NCI-H1417 (cell line): ENCODE measurements at places on chromosomes 5 and 9.

DNA sequence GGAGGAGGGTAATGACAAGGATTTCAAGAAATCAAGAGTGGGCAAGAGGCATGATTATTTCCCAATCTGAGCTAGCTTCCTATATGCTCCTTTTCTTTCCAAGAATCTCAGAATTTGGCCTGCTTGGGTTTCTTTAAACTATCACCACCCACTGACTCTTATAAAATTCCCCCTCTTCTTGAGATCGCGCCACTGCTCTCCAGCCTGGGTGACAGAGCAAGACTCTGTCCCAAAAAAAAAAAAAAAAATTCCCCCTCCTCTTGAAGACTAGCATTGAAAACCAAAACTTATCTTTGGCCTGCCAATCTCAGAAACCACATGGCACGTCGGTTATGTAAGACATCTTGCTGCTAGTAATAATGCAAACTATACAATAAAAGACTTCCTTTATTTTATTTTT is 3.4 kb upstream of the DMXL1 start:
- DNase-seq, result no peak

- no peak for DNase-seq
Observed at GRCh38 chr5:163563880-163564279, 58.5 kb downstream of the MAT2B start.

DNA sequence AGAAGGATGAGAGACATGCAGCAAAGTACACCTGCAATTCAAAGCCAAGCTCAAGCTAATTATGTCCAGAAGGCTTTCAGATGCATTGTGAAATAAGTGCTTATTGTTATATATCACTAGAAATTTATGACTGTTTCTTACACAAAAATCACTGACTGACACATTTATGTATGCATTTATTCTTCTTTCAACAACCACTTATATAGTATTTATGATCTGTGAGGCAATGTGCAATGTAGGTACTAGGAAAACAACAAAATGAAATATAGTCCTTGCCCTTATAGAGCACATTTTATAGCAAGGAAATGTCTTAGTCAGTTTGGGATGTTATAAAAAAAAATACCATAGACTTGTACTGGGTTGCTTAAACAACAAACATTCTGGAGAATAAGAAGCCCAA is 167.6 kb downstream of the YIPF5 start:
- no peak for DNase-seq

- DNase-seq, result no peak
Observed at GRCh38 chr5:38228914-38229313, 29.4 kb upstream of the EGFLAM start.

DNA sequence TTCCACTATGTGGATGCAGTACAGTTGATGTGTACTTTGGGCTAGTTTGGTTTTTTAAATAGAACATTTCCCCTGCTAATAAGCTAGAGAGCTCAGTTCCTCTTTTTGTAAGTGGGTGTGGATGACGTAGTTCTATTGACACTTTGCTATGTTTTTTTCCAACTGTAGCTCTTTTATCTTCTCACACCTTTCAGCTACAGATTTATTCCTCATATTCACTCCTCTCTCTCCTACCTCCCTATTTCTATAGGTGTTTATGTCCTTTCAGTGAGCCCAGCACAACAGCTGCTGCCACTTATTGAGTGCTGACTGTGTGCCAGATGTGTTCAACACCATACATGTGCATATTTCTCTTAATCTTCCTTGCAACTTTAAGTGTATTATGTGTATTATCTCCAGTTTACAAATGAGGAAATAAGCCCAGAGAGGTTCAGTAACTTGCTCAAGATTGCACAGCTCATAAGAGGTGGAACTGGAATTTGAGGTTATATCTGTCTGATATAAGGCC is 215.7 kb downstream of the SEMA6A start:
- DNase-seq, result no peak

GRCh38 chr5:139287890-139288635 is 5.5 kb upstream of the MATR3 start:
- DNase-seq, result no peak

DNA sequence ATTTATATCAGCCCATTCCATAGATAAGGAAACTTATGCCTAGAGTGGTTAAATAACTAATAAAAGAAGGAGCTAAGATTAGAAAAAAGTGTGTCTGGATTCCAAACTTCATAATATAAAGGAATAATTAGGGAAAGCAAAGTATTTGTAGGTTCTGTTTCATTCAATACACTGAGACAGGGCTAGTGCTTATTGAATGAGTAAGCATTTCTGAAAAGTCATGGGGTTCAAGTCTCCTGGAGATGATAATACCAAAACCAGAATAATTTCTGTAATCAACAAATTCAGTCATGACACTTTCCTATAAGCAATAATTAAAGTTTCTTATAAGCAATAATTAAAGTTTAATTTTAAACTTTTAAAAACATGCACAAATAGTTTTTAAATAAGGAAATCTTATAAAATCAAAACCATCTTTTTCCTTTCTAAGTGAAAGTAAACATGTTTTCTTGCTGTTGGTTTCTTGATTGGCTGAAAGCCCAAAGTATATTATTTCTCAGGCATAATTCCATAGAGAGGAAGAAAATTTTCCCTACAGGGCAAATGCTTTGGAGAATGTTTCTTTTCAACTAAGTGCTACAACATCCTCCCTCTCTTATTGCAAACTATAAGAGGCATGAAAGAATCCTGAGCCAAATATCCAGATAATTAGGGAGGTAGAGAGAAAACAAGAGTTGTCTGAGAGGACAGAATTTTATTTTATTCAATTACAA is 510.2 kb downstream of the PRELID2 start:
- DNase-seq, result no peak
